Cardiac fibroblast (primary cell): ENCODE measurements at places on chromosomes 5 and 9.

DNA sequence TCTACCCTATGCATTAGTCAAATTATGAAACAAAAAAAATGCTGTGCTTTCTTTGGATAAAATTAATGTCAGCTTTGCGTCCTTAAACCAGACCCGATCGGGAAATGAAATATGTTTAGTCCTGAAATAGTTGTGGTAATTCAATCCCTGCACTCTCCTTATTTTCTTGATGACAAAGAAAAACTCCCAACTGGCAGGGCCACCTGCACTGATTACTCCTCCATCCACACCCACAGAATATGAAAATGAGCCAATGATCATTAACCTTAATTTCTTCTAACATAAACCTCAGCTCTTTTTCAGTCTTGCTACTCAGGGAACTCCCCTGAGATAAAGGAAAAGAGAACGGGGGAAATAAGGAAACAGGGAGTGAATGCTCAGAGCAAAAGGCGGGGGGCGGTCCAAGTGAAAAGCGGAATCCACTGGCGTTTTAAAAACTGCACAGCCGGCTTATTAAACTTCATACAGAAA, 245.3 kb downstream of the BNC2 start:
- no peak for DNase-seq

GRCh38 chr5:131997026-131997726, 14.3 kb downstream of the ACSL6 start:
- no peak for DNase-seq

GRCh38 chr5:163622799-163623198, 117.4 kb downstream of the MAT2B start:
- no peak for DNase-seq

- no peak for DNase-seq
These were observed 4.3 kb downstream of the SRD5A1 start for GRCh38 chr5:6637590-6637989.

GRCh38 chr5:64213011-64213410, 47.4 kb downstream of the RNF180 start:
- DNase-seq = peak; percentile 16

- no peak for DNase-seq
These were observed 9.3 kb downstream of the NINJ1 start for GRCh38 chr9:93124793-93125192.

DNA sequence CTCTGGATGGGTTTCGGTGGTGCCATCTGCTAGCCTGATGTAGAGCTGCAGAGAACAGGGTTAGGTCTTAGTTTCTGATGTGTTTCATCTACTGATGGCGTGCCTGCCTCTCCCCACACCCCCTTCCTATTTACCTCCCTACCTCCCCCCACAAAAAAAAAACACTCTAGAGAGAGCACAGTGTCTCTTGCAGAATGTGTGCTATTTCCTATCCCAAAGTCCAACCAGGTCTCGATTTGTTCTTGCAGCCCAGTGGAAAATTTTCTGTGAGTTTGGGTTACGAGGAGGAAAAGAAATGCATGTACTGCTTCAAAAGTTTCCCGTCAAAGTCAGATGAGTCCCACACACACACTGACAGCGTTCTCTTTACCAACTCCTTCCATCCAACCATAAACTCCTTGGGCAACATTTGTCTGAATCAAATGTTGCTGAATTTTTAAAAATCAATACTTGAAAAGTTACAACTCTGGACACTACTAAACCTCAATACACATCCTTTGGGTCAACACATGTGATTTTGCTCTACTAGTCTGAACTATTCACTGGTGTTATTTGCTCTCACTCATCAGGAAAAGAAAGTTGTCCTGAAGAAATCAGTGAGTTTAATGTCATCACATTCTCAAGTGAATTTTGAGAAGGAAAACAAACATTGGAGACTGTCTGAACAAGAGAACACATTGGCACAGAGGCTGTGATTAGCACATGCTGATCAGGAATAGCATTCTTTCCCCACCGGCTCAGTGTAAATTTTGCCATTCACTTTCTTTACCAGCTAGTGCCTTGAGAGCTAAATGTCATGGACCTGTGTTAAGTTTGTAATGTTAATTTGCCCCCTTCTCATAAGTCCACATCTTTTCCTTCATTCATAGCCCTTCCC, 84.1 kb downstream of the MAMDC2 start:
- DNase-seq = no peak

DNA sequence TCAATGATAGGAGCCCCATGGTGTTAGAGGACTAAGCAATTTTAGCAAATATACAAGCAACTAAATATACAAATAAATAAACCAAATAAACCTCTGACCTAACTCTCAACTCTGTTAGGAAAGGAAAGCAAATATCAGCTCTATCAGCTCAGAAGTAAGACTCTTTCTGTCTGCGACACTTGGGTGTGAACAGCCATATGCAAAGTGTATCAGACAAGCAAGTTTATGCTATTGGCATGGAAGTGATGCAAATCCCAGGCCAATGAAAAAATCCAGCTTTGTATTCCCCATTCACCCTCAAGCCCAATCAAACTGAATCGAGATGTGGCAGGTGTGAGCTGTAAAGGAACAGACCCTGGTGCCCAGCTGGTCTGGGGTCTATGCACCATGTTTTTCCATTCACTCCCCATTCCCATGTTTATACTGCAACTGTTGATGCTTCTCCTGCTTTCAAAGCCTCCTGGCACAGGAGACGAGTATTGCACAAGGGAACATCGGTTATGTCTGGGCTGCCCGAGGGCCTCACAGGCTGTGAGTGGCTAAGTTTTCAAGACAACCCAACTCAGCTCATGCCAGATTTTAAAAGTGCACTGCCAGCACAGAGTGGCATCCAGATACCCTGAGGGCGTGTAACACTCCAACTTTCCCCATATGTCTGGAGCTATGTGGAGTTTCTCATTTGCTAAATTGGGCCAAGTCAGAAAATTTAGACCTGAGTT, 73.1 kb downstream of the FEM1C start:
- DNase-seq = no peak

DNA sequence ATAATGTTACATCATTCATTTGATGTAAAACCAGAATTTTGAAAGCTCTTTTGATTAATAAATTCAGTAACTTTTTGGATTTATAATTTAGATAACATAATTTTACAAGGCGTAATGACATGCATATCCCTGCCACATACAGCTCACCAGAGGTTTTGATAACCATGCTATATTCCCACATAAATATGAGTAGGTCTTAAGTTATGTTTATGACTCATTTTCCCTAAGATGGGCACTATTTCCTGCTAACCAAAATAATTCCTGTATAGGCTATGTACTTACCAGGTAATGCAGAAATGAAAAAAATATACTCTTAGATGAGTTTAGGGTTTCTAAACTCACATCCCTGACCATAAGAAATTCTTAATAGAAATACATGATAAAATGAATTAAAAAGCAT, 93.9 kb upstream of the EDIL3 start:
- peak; percentile 21 for DNase-seq

DNA sequence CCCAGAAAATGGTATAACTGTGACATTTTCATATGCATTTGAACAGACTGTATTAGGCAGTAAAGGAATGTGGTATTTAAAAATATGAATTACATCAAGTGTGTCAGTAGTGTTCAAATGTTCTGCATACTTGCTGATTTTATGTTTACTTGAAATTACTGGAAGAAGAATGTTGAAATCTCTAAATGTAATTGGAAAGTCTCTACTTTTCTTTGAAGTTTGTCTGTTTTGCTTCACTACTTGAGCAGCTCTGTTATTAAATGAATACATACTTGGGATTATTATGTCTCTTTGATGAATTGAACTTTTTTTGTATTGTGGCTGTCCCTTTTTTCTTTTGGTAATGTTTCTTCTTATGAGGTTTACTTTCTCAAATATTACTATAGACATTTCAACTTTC, 205.6 kb downstream of the TAF11L14 start:
- no peak for DNase-seq

DNA sequence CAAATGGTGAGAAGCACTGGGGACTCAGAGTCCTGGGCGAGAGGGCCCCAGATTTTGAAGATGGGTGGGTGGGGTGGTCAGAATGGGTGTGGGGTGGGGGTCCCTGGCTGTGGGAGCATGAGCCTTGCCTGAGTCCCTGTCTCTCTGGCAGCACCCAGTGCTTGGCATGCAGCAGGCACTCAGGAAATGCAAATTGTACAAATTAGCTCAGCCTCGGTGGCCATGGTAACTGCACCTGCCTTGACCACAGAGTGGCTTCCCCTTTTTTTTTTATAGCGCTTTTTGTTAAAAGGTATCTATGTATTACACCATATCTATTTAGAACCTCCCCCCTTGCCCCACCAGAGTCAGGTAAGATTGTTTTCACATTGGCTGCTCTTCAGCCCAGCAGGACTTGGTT, 19.2 kb upstream of the PITX1 start:
- DNase-seq = no peak

DNA sequence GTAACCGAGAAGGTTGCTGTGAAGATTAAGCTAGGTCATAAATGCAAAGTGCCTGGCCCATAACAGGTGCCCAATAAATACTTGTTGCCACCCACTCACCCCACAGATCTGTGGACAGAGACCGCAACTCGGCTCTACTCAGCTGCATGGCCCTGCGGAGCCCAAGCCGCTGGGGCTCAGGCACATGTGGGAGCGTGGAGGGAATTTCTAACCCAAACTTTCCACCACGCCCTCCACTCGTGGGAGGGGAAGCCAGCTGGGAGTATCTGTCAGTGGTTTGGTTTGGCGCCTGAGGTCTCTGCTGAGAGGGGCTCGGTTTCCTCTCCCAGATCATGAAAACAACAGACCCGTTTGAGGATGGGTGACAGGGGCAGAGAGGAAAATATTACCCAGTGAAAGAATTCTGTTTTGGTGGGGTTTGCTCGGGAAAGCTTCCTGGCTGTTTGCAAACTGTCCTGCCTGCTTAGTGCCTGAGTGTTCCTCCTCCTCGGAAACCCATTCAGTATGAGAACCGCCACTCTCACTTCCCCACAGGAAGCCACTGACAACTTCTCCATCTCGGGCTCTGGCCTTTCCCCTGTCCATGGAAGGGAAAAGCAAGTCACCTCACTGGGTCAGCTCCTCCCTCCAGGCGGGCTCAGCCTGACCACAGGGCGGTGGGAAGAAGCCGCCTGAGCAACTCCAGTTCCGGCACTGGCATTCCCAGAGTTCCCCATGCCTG, 60.1 kb downstream of the RGS3 start:
- DNase-seq = no peak

- DNase-seq = no peak
These were observed 1013.4 kb upstream of the COX7C start for GRCh38 chr5:85604378-85604777.

GRCh38 chr5:38347040-38347763, 88.8 kb downstream of the EGFLAM start:
- DNase-seq = no peak

DNA sequence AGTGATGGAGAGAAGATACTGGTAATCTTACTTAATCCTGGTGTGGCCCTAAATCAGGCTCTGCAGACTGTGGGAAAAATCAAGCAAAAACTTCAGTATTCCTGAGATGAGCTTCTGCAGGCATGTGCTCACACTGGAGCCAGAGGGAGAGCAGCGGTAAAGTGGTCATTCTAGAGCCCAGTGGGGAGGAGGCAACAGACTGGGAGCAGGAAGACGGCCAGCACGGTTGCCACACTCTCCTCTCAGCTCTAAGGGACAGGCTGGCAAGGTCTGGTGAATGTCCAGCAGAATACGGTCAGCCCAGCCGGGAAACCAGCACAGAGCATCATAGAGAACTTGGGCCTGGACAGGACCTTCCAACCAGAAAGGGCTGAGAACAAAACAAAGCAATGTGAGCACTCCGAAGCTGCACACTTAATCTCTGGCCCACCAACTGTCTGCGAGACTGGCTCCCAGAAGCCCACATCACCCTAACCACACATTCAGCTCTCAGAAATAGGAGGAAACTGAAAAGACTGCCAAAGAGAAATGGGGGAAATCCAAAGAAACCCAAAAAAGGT, 30.3 kb downstream of the MED27 start:
- DNase-seq = peak; percentile 25

GRCh38 chr5:160641405-160641804, 210.6 kb downstream of the ATP10B start:
- DNase-seq = no peak

DNA sequence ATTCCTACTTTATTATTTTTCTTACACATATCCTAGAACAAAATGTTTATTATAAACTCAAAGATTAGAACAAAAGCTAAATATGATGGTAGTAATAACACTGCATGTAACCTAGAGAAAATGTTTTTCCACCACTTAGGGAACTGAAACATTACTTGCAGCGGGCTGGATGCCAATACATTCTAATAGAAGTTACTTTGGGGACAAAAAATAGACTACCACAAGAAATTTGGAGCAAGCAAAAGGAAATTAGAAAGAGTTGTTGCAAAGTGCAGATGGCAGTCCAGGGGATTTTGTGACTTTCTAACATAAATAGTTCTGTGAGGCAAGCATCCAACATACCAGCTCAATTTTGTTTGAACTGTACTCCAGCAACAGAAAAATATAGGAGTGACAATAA, 255.3 kb upstream of the GRIN3A start:
- no peak for DNase-seq

DNA sequence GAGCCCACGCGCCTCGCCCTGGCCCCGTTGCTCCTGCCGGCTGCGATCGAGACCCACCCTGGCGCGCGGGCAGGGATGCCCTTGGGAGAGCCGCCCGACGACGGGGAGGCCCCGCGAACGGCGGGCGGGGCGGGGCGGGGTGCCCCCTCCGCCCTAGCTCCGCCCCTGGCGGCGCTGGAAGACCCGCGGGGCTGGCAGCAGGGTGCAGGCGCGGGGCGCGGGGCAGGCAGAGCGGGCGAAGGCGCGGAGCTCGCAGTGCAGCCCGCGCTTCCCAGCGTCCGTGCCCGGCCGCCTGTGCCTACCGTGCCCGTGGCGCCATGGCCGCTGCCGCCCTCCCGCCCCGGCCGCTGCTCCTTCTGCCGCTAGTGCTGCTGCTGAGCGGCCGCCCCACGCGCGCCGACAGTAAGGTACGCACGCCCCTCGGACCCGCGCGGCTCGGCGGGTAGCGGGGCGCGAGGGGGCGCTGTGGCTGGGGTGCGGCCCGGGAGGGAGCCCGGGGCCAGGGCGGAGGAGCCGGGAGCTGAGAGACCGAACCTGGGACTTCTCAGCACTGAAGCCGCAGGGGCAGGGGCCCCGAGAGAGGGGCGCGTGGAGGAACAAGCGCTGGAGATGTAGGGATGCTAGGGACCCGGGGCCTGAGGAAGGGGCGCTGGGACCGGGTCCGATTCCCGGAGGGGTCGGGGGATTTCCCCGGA, at the start of gene OLFML2A:
Gene OLFML2A, plus strand, starts transcription at position 180 of the 695 bp plus-strand sequence. Its CDS starts 138 bp downstream, at position 318.
- DNase-seq = no peak

- no peak for DNase-seq
These were observed 10.2 kb upstream of the SLC25A51 start for GRCh38 chr9:37914154-37914551.

GRCh38 chr9:137190315-137190856, 1.9 kb downstream of the SSNA1 start:
- DNase-seq = no peak

GRCh38 chr9:100027543-100027942, 71.3 kb downstream of the ERP44 start:
- no peak for DNase-seq

DNA sequence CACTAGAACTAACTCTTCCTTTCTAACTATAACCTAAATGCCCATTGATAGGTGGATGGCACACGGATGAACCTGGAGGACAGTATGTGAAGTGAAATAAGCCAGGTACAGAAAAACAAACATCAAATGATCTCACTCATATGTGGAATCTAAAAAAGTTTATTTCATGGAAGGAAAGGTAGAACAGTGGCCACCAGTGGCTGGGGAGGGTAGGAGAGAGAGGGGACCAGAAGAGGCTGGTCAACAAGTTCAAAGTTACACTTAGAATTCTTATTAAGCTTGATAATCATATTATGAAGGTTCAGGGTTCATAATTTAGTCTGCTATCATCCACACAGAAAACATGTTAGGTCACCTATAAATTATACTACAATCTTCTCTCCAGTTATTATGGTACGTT, 107.6 kb upstream of the SLC12A2 start:
- DNase-seq = no peak
